ENCODE measurements at places on chromosomes 6 and 20.
A peak's percentile ranks its signal among the peaks of the same experiment; 100 is the strongest.

- no peak for DNase-seq
Measured at GRCh38 chr20:33240923-33241322, 5.1 kb downstream of the BPIFA1 start.

DNA sequence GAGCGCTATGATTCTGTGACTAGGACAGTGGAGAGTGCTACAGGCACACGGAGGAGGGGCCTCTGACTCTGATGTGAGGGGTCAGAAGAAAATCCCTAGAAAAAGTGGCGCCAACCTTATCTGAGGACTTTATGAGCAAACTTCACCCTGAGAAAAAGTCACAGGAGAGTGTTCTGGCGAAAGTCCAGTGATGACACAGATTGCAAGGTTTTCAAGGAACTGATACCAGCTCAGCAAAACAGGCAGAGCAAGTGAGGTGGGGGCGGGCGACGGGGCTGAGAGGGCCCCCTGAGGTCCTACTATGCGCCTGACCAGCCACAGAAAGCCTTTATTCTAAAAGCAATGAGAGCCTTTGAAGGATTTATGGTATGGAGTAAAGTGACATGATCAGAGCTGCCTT lies 73.3 kb downstream of the SLC22A23 start:
- peak; percentile 29 for DNase-seq

DNA sequence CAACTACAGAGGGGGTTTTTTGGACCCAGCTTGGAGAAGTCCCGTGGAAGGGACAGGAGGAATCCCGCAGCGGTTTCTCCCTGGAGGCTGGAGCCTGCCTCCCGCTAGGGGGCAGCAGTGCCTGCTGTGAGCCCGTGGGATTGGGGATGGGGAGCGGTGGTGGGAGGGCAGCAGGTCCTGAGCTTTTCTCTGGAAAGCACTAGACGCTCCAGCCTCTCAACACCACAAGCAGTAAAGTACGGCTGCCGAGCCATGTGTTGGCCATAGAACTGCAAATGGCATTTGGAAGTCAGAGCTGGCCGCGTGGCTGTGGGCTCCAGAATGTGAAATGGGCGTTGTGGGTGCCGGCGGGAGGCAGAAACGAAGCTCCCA lies 47.8 kb downstream of the GMPR start:
- DNase-seq = peak; percentile 64

DNA sequence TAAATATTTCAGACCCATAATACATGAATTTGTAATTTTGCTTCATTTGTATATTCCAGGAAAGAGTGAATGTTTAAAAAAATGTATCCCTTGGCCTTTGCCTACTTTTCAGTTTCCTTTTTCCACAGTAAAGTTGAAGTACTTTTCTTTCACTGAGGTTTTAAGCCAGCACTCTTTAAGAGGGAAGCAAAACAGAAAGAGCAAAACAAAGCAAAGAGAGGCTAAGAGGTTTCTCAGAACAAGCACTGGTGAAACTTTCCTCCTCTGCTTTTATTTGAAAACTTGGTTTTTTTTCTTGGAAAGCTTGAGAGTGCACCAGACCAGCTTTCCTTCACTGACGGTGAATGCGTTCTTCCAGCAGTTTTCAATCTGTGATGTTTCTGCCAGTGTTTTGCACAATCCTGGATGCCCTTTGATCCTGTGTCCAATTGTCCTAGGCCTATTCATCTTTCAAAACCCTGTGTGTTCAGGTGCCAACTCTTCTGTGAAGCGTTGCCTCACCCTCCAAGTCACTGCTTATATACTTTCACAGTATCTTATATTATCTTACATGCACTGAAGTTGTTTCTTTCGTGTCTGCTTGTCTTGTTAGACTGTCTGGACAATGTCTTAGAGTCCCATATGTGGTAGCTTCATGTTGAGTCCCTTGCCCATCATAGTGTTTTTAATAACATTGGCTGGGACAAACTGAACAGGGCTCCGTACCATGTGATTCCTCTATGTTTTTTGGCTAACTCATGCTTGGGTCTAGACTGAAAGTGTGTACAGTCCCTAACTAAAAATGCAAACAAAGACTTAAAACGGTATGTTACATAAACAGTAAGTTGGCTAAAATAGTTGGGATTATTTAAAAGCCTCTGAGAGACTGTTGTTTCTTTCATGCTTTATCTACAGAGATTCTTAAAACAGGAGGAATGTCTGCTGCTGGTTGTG lies 1.9 kb downstream of the RNF217 start:
- peak; percentile 31 for DNase-seq

DNA sequence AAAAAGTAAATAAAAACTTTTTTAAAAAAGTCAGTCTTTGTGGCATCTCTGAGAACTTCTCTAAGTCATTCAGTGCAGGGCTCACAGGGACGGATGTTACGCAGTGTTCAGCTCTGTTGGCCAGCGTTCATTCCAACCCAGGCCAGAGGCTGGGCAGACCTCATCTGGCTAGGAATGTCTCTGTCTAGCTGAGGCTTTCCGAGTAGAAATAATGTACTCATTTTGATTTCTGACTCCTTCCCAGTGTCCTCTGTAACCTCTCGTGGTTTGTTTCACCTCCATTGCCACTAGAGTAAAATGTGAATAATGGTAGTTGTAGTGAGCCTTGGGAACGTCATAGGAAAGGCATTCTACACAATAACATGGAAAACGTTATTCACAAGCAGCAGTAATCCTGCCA lies 135.1 kb downstream of the TMEM242 start:
- DNase-seq = peak; percentile 64
